Right lobe of liver (tissue), 6 donors: ENCODE measurements at places on chromosomes 2 and 18.
A peak's percentile ranks its signal among the peaks of the same experiment; 100 is the strongest.

GRCh38 chr2:151051574-151052220 is 210.0 kb downstream of the RBM43 start:
- no peaks in the 10 kb centered on the region for H3K4me1 ChIP-seq
- H3K36me3 ChIP-seq: no peaks in the 10 kb centered on the region
- DNase-seq: no peak
- H3K27me3 ChIP-seq: no peaks in the 10 kb centered on the region

DNA sequence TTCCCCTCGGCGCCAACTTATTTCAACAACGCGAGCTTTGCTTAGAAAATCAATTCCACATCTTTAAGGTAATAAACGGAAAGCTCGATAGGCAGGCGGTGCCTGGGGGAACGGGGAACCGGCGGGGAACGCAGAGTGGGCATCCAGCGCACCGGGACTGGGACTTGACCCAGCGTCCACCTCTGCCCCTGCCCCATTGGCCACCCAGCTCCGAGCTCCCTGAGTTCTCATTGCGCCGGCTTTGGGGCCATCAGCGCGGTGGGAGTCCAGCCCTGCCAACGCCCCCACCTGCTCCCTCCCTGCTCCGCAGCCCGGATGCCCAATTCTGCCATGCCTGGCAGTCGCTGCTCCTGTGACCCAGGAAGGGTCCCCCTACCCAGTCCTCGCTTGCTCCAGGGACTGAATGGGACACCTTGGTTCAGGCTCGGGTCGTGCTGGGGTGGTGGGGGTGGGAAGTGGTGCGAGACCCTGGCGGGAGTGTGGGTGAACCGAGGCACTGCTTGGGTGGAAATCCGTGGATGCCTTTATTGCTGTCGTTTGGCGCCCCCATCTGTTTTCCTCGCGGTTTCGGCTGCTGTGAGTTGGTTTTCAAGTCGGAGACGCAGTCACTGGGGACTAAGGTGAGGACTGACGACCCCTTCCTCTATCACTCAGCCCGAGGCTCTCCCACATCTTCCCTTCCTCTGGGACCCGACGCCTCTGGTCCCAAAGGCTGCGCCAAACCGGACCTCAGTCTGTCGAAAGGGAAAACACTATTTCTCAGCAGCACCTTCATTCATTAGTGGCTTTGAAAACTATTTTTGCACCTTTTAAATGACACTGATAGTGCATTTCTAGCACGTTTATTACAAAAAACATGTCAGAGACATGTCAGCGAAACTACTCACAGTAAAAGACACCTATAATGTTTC is 2.4 kb upstream of the EVX2 start:
- no peak overlapping the region for H3K27ac ChIP-seq
- H3K4me1 ChIP-seq: peaks cover 8% of the 10 kb centered on the region
- no peak for DNase-seq
- H3K4me3 ChIP-seq: no peak overlapping the region

- H3K36me3 ChIP-seq: no peaks in the 10 kb centered on the region
- no peaks in the 10 kb centered on the region for H3K27me3 ChIP-seq
- H3K27ac ChIP-seq: no peak overlapping the region
- H3K4me1 ChIP-seq: no peaks in the 10 kb centered on the region
- DNase-seq: no peak
Observed at GRCh38 chr18:24465486-24465885, 5.0 kb downstream of the HRH4 start.

DNA sequence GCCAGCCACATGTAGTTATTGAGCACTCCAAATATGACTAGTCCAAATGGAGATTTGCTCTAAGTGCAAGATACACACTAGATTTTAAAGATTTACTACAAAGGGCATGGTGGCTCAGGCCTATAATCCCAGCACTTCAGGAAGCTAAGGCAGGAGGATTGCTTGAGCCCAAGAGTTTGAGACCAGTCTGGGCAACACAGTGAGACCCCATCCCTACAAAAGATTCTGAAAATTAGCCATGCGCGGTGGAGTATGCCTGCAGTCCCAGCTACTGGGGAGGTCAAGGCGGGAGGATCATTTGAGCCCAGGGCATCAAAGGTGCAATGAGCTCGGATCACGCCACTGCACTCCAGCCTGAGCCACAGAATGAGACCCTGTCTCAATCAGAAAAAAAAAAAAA is 93.5 kb upstream of the HNRNPA3 start:
- H3K36me3 ChIP-seq: no peaks in the 10 kb centered on the region
- no peaks in the 10 kb centered on the region for H3K4me1 ChIP-seq
- no peak overlapping the region for H3K4me3 ChIP-seq
- H3K27me3 ChIP-seq: no peaks in the 10 kb centered on the region
- DNase-seq: no peak
- no peak overlapping the region for H3K27ac ChIP-seq

GRCh38 chr2:63875559-63876245 is 34.0 kb downstream of the UGP2 start:
- no peaks in the 10 kb centered on the region for H3K27me3 ChIP-seq
- H3K27ac ChIP-seq: no peak overlapping the region
- H3K4me1 ChIP-seq: peaks cover 17% of the 10 kb centered on the region
- no peak for DNase-seq
- no peak overlapping the region for H3K4me3 ChIP-seq
- peaks cover 9% of the 10 kb centered on the region for H3K36me3 ChIP-seq

GRCh38 chr18:32696376-32696775 is 76.4 kb downstream of the KLHL14 start:
- no peaks in the 10 kb centered on the region for H3K27me3 ChIP-seq
- no peak overlapping the region for H3K4me3 ChIP-seq
- H3K4me1 ChIP-seq: no peaks in the 10 kb centered on the region
- DNase-seq: no peak

DNA sequence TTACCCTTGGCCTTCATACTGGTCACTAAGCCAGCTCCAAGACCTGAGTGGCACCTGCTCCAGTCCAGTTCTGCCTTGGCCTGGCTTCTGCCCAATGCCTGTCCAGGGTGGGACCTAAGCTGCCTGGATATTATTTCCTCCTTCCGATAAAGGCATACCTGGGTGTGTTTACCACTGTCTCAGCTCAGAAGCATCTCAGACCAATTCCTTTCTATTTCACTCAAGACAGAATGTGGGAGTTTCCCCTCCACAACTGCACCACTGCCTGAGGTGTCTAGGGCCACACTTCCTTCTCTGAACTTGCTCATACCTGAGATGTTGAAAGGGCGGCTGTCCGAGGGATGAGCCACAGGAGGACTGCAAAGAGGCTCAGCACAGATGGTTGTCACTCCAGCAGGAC is 18.4 kb upstream of the CAB39 start:
- no peak for DNase-seq
- no peaks in the 10 kb centered on the region for H3K27me3 ChIP-seq
- no peaks in the 10 kb centered on the region for H3K4me1 ChIP-seq
- H3K36me3 ChIP-seq: no peaks in the 10 kb centered on the region

GRCh38 chr2:30243231-30243630 is 11.9 kb downstream of the LBH start:
- H3K4me3 ChIP-seq: no peak overlapping the region
- no peak overlapping the region for H3K27ac ChIP-seq
- DNase-seq: no peak
- H3K36me3 ChIP-seq: no peaks in the 10 kb centered on the region

- H3K4me1 ChIP-seq: no peaks in the 10 kb centered on the region
- no peaks in the 10 kb centered on the region for H3K36me3 ChIP-seq
- no peak overlapping the region for H3K27ac ChIP-seq
- no peak for DNase-seq
- H3K4me3 ChIP-seq: no peak overlapping the region
Observed at GRCh38 chr2:11068079-11068741, 87.1 kb upstream of the SLC66A3 start.

- no peak overlapping the region for H3K4me3 ChIP-seq
- no peak overlapping the region for H3K27ac ChIP-seq
- no peaks in the 10 kb centered on the region for H3K36me3 ChIP-seq
Observed at GRCh38 chr2:141062443-141062842, 1068.4 kb downstream of the LRP1B start.

DNA sequence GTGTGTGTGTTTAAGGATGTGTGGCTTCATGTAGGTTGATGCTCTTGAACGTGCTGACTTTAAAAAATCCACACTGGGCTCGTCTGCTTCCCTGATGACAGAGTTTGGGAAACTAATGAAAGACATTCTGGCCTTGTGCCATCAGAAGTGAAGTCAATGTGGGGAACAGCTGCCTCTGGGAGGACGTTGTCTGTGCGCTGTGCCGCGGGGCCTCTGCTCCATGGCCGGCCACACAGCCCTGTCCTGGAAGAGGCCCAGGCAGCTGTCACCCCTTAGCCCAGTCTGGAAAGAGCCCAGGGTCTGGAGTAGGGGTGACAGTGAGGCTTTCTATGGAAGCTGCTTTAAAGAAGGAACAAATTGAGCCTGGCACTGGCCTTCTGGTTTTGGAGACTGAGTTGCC is 155.8 kb downstream of the SH3RF3 start:
- no peaks in the 10 kb centered on the region for H3K4me1 ChIP-seq
- H3K4me3 ChIP-seq: no peak overlapping the region
- no peaks in the 10 kb centered on the region for H3K27me3 ChIP-seq
- no peak overlapping the region for H3K27ac ChIP-seq
- no peaks in the 10 kb centered on the region for H3K36me3 ChIP-seq

- H3K27ac ChIP-seq: no peak overlapping the region
- H3K27me3 ChIP-seq: no peaks in the 10 kb centered on the region
- no peak for DNase-seq
- H3K4me3 ChIP-seq: no peak overlapping the region
Observed at GRCh38 chr18:45639408-45639807, 24.1 kb downstream of the SLC14A2 start.

DNA sequence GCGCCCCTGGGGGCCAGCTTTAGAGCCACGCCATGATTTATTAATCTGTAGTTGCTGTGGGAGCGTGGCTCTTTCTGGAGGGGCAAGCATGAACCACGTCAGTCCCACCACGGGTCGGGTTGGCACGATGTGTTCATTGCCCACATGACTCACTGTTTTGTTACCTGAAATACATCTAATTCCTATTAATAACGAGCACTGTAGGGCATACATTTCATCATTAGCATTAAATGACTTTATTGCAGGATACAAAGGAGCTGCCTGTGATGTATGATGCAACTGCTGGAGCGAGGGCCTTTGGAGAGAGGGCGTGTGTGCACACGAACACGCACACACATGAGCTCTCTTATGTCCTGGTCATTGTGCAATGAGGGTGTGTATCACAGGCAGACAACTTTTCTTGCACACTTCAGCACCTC is 127.0 kb downstream of the INHBB start:
- peak; percentile 55 for DNase-seq
- no peak overlapping the region for H3K4me3 ChIP-seq
- no peaks in the 10 kb centered on the region for H3K27me3 ChIP-seq
- no peaks in the 10 kb centered on the region for H3K36me3 ChIP-seq

- H3K27me3 ChIP-seq: no peaks in the 10 kb centered on the region
- no peak for DNase-seq
- H3K4me3 ChIP-seq: no peak overlapping the region
Observed at GRCh38 chr2:186755066-186755465, 61.2 kb downstream of the FAM171B start.

DNA sequence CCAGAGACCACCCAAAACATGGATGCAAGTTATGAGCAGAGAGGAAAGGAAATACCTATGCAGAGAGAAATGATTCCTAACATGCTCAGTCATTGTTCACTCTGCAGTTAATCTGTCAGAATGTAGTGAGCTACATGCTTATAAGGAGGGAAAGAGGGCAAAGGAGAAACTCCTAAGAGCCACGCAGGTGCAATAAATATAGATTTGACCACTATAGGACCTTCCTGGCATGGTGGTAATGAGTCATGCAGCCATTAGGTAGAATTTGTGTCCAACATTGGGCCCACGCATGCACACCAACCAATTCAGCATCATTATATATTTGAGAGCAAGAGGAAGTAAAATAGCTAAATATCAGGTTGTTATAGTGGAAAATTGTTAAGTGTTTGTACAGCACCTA is 699.9 kb downstream of the DSC3 start:
- no peak overlapping the region for H3K27ac ChIP-seq
- no peak overlapping the region for H3K4me3 ChIP-seq
- no peaks in the 10 kb centered on the region for H3K36me3 ChIP-seq
- no peaks in the 10 kb centered on the region for H3K27me3 ChIP-seq

DNA sequence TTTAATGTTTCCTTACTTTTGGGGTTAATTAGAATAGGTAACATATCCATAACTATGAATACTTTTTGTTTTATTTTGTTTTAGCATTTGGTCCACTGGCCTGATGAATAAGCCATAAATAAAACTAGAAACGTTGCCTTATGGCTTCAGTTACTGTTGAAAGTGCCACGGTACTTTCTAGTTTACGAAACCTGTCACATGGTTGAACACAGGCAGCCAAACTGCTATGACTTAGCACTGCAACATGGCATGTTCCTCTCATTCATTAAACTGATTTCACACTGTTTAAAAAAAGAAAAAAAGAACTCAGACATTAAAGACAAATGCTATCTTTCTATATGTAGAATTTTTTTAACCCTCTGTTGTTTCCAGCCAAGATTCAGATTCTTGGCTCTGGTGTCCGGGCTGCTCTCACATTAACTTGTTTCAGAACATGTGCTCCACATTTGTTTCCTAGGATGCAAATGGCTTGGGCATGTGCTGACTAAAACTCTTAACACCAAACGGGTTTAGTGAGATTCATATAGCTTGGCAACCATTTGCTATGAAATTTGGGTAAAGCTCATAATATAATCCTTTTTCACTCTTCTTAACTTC is 323.9 kb upstream of the RND3 start:
- no peak overlapping the region for H3K4me3 ChIP-seq
- H3K36me3 ChIP-seq: no peaks in the 10 kb centered on the region
- H3K27me3 ChIP-seq: no peaks in the 10 kb centered on the region
- no peak overlapping the region for H3K27ac ChIP-seq
- DNase-seq: no peak

GRCh38 chr18:22778996-22779395 is 154.1 kb upstream of the RBBP8 start:
- H3K4me1 ChIP-seq: no peaks in the 10 kb centered on the region
- H3K27ac ChIP-seq: no peak overlapping the region
- no peaks in the 10 kb centered on the region for H3K36me3 ChIP-seq
- DNase-seq: no peak
- H3K27me3 ChIP-seq: no peaks in the 10 kb centered on the region

DNA sequence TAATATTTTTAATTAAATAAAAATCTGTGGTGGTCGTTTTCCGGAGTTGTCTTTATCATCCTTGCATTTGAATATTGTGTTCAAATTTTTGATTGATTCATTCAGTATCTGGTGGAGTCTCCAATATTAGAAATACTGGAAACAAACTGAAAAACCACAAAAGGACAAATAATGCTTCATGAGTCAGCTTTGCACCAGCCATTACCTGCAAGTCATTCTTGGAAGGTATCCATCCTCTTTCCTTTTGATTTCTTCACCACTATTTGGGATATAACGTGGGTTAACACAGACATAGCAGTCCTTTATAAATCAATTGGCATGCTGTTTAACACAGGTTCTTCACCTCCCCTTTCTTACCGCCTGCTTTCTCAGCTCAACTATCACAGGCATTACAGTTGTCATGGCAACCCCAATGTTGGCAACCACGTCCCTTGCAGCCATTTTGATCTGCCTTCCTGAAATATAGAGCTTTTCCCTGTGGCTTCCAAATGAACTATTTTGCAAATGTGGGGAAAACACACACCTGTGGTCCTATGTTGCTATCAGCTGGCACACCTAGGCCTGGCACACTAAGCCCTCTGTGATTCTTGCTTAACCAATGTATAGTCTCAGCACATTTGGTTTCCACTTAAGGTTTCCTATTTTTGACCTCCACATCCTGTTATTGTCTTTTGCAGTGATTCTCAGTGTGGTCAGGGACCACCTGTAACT is 6.5 kb downstream of the CTLA4 start:
- no peaks in the 10 kb centered on the region for H3K36me3 ChIP-seq
- no peaks in the 10 kb centered on the region for H3K4me1 ChIP-seq
- DNase-seq: no peak
- no peak overlapping the region for H3K27ac ChIP-seq
- no peaks in the 10 kb centered on the region for H3K27me3 ChIP-seq

GRCh38 chr18:24231773-24232735 is 93.2 kb downstream of the CABYR start:
- no peak for DNase-seq
- no peaks in the 10 kb centered on the region for H3K36me3 ChIP-seq
- no peaks in the 10 kb centered on the region for H3K27me3 ChIP-seq
- H3K27ac ChIP-seq: peak overlapping the region; percentile 66
- no peak overlapping the region for H3K4me3 ChIP-seq
